ENCODE measurements at places on chromosomes 2 and 18.

GRCh38 chr2:174485788-174486562 is 854 bp downstream of the GPR155 start:
- no peak for DNase-seq

DNA sequence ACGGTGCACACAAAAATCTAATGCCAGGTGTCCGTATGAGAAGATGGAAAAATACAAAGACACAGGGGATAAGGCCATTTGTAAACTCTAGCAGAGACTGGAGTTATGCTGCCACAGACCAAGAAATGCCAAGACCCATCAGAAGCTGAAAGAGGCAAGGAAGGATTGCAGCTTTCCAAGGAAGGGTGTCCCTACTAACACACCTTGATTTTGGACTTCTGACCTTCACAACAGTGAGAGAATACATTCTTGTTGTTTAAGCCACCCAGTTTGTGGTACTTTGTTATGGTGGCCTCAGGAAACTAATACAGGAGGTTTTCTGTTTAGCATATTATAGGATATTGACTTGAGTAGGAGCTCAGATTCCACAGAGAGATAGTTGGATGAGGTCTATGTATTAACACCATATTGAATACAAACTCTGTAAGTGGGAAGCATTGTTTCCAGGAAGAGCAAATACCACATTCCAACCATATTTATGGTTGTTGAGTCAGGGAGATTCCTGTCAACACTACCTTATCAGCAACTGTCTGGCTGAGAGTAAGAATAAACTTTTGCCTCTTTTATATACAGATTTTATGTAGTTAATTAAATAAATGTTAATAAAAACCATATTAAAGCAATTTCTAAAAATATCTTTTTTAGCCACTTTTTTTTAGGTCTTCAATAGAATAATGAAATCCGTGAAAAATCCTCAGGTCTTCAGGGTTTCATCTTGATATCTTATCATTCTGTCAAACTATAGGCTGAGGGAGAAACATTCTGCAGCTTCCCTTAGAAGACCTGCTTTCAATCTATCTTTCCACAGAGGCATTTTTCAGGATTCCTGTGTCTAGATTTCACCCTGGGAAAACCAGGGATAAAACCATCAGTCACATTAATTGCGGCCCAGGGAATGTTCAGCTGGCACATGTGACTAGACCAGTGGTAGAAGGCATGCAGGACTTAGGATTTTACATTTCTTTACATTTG is 35.4 kb upstream of the HNMT start:
- DNase-seq, result no peak

DNA sequence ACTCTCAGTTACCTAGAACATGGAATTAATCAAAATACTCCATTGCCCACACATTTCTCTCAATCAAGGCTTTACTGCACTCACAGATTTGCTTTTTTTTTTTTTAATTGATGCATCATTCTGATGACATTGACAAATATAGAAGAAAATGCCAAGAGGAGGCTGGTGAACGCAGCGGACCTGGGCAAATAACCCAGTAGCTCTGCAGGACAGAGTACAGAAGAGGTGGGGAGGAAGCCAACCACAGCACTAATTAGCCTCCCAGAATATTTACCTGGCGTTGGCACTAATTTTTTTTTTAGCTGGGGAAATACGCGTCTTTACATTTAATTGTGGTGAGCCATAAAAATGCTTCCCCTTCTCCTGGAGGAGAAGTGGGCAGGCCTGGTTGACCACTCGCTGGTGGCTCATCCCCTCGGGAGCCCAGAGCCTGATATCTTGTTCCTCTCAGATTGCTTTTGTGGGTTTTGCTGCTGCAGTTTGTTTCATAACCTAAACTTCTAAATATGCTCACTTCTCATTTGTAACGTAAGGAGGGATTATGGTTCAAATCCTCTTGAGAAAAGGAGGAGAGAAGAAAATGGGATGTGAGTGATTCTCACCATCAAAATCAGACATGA is 165.8 kb upstream of the EPB41L3 start:
- no peak for DNase-seq

GRCh38 chr18:69871363-69871762 is 76.3 kb downstream of the CD226 start:
- DNase-seq, result no peak

DNA sequence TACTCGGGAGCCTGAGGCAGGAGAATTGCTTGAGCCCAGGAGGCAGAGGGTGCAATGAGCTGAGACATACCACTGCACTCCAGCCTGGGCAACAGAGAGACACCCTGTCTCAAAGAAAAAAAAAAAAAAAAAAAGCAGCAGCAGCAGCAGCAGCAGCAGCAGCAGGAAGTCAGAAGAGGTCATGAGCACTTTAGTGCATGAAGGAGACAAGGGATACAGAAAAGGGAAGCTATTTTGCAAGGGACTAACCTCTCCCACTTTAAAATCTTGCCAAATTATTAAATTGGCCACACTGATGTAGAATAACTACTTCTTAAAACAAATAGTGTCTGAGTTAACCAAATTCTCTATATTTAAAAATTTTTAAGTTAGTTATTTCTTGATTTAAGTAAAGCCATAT is 113.4 kb upstream of the PDE1A start:
- DNase-seq, result no peak

- DNase-seq, result no peak
These were observed 52.6 kb upstream of the UNC80 start for GRCh38 chr2:209719034-209719433.

- no peak for DNase-seq
These were observed 47.7 kb downstream of the PLCL1 start for GRCh38 chr2:197852108-197852507.

- DNase-seq, result no peak
These were observed 404.4 kb upstream of the SYT4 start for GRCh38 chr18:43681661-43682060.

DNA sequence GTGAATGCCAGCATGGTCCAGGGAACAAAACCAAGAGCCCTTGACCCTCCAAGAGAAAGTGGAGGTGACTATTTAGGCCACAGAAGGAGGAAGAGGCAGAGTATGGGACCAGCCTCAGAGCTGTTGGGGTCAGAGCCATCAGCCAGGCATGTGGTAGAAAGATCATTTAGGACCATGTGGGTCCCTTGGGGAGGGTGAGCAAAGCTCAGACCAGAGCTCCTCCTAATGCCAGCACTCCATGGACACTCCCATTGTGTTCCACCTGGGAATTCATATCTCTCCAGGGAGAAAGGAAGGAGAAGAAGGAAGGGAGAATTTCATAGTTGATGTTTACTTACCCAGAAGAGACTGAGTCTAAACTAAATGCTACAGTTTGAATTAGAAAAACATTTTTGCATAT is 73.2 kb downstream of the CYBRD1 start:
- DNase-seq, result no peak

DNA sequence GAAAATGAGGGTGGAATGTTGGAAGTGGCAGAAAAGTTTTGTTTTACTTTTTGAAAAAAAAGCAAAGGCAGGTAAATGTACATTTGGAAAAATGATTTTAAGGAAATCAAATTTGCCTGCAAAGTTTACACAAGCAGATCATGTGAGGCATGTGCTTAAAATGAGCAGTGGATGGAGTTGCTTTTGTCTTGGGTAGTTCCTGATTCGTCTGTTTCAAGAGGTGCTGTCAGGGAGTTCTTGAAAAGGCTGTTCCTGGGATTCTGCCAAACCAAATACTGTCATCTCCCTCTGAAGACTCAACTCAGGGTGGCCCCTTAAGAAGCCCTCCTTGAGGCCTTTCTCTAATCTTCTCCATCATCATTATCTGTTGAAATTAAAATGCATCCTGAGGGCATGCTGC is 59.0 kb downstream of the TACR1 start:
- no peak for DNase-seq

DNA sequence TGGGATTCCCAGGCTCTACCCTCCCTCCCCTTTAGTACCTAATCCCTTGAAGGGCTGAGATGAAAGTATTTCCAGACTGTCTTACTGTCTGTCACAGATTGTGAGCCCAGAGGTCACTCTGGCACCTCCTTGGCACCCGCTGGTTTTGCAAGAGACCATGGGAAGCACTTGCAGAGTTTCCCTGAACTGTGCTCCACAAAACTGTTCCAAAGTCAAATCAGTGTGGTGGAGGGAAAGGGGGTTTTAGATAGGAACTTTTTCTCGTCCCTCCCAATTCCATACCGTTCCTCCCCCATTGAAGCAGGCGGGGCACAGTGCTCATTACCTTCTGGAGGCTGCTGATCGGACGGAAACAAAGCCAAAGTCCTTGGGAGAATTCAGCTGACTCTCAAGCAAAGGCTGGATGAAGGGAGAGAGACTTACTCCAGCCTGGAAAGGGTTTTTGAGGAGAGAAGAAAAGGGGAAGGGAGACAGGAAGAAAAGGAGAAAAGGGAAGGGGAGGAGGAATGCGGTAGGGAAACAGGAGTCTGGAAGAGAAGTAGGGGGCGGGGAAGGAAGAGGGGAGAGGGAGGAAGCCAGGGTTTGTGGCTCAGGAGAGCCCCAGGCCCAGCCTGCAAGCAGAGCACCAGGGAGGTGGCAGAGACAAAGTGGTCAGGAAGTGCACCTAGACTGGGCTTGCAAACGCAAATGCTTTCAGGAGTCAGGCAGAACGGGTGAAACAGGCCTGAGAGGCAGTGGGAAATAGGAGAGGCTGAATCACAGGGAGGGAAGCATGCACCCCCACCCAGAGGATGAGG is 88.4 kb upstream of the SP3 start:
- DNase-seq, result no peak

DNA sequence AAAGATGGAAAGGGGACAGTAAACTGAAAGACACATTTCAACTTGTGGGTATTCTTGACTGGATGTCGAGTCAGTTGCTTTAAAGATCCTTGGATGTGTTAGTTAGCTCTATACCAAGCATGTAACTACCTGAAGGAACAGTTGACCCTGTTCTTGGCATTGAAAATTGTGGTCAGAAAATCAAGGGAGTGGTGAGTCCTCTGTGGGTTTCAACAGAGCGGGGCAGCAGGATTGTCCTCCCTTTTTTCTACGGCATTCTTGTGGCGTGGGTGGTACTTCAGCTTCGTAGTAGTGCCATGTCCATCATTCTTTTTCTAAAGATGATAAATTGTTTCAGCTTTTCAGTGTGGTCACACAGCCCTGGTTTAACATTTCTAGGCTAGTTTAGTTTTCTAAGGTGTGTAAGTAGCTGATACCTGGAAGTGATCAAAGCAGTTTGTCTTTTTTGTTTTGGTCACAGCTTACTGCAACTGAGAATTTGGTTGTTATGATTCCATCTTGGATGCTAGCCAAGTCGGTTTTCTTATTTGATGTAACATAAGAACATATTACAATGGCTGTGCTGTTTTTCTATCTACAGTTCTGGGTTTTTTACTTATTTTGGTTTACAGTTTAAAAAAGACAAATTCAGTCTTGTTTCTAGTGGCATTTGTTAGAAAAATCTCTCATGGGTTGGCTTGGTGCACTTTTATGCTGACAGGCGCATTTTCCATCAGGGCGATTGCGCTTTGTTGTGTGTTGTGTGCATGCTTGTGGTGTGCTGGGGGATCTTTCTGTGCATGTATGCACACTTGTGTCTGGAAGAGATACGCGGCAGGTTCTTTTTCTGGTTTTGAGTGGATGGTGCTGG is 84.7 kb downstream of the ZNF407 start:
- no peak for DNase-seq

- DNase-seq, result no peak
These were observed 23.2 kb upstream of the GORASP2 start for GRCh38 chr2:170905864-170906263.

DNA sequence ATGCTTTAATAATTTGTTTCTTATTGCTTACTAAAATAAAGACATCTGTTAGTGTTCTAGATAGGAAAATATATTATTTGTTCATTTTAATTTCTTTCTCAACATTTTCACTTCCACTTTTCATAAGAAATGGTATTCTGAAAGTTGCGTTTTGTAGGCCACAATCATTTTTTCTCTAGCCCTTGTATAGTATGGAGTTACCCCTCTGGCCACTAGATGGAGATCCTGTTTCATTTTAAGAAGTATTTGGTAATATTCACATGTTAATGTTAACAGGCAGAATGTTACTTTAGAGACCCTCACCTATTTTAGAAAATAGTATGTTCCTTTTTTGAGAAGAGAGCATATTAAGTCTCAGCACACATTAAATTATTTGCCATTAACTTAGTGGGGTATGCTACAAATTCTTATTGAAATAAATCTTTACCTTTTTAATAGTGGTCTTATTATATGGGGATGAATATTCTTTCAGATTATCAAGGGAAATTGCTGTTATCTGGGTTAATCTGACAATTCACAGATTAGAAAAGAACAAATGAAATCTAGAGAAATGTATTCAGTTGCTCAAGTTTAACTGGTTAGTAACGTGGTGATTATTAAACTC is 73.9 kb upstream of the TTC27 start:
- DNase-seq, result no peak

DNA sequence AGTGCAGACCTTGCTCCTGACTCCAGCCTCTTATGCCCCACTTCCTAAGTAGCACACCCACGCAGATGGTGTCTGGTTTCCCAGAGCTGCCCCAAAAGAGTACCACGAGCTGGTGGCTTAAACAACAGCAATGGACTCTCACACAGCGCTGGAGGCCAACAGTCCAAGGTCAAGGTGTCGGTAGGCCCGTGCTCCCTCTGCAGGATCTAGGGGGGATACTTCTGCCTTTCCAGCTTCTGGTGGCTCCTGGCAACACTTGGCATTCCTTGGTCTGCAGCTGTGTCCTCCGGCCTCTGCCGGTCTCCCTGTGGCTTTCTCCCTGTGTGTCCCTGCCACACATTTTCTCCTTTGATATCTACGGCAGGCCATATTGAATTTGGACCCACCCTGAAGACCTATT is 99.0 kb downstream of the TSHZ1 start:
- no peak for DNase-seq

GRCh38 chr2:207133820-207134519 is 31.8 kb downstream of the KLF7 start:
- DNase-seq, result no peak

DNA sequence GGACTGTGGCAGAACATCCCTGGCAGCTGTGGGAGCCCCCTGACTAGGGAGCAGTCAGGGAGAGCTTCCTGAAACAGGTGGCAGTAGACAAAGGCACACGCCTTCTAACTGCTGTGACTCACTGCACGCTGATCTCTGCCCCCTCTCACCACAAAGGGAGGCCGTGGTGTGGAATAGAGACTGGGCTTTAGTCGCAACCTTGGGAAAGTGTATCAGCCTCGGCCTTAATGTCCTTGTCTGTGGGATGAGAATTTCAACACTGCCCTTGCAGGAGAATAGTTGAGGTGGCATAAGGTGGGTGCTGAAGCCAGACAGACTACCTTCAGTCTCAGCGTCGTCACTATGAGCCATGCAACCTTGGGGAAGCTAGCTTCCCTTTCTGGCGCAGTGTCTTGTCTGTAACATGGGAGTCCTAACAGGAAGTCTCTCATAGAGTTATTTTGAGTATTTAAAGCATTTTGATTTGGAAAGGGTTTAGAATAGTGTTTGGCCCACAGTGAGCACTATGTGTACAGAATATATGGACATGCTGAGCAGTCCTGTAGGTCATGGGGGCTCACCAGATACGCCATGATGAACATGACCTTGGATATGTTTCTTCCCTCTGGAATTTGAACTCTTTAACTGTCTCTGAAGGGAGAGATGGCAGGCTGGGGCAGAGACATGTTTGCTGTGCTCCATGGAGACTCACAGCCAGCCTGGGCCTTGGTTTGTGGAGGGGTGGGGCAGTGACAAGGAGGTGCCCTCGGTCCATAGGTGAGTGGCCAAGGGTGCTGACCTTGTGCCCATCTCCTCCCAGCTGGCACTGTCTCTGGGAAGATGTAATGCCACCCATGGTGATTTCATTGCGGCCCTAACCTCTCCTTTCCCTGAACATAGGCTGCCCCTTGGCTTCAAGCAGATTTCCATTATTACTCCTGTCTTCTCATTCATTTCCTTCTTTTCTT is 29.5 kb upstream of the SMAD7 start:
- no peak for DNase-seq

Data from stimulated activated CD4-positive, alpha-beta T cell treated with anti-CD3 and anti-CD28 coated beads, Interleukin-4, amount 100 ng/mL, for 48 hours (primary cell).